LNCaP clone FGC (cell line): ENCODE measurements at places on chromosomes 4 and X.

DNA sequence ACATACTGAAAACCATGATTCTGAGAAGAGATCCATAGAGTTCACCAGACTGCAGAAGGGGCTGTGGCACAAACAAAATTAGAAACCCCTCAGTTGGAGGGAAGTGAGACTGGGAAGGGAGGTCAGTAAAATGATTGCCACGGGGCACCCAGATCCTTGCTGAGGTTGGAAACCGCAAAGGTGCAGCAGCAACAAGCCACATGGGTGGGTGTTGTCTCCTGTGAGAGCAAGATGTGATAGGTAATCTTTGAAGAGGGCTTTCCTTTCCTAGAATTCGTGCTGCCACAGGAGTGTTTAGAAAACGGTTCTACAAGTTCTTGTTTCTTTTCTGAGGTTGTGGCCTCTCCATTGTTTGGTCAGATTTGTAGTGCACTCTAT, 85.5 kb downstream of the NFKB1 start:
- DNase-seq = no peak

- DNase-seq = no peak
Observed at GRCh38 chr4:95409127-95409526, 139.6 kb downstream of the UNC5C start.

DNA sequence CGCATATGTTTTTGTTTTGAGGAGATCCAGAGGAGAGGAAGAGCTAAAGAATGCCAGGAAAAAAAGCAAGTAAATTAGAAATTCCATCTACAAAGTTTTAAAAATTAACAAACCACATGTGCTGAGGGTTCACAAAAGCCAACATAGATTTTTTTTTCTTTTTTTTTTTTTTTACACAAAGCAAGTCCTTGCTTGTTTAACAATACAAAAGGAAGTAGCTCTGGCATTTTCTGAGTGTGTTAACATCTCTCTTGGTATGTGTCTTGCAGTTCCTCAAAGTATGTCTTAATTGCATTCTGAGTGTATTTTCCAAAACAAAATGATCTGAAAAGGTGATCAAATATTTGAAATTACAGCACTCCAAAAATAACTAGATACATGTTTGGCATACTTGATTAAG, 1682.7 kb upstream of the AGA start:
- DNase-seq = no peak

DNA sequence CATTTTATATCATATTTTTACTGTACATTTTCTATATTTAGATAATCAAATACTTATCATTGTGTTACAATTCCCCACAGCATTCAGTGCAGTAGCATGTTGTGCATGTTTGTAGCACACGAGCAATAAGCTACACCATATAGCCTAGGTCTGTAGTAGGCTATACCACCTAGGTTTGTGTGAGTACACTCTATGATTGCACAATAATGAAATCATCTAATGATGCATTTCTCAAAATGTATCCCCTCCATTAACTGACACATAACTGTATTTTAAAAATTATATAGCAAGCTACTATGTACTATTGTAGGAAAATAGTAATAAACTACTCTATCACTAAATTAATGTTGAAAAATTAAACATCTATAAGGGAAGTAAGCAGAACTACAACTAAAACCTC, 518.4 kb upstream of the PABPC4L start:
- DNase-seq = no peak

GRCh38 chr4:154010371-154010770, 221.5 kb upstream of the SFRP2 start:
- no peak for DNase-seq

DNA sequence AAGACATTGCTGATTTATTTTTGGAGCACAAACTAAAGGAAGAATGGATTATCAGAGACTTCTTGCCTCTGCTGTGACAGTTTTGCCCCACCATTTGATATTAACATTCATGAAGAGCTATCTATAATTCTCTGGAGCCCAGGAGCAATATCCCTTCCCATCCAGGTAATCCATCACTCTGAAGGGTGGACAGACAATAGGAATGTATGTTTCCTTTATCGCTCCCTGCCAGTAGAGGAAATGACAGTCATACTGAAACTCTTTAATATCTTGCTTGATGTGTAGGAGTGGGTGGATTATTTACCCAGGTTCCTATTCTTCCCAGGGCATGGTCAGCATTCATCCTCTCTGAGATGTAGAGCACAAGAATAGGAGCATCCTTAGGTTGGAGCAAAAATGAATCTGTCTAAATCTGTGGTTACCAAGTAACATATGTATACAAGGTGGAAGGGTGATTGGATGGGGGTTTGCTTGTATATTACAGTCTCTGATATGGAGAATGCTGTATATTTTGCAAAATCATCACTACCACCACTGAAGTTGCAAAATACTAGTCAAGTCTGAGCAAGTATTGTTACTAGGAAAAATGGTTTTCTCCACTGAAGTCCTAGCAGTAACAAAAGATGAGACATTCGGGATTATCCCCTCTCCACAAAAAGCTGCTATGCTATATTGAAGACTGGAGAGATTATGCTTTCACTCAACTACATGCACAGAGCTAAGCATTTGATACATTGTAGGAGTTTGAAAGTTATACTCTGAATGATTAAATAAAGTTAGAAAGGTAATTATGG, 151.6 kb downstream of the CBLL2 start:
- no peak for DNase-seq

DNA sequence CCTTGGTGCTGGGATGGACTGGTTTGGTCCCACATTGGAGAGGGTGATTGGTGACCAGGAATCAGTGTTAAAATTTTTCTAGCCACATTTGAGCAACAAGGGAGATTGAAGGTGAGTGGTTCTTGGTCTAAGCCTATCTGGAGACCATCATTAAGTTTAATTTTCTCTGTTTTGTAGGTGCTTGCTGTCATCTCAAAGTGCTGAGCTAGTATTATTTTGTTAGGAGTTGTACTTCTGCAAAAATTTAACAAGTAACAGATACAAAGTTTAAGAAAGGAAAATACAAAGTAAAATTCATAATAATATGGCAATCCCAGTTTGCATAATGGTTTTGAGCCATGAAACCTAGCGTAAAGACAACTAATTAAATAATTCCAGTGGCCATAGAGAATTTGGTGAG, 66.5 kb downstream of the RAP1GDS1 start:
- no peak for DNase-seq

DNA sequence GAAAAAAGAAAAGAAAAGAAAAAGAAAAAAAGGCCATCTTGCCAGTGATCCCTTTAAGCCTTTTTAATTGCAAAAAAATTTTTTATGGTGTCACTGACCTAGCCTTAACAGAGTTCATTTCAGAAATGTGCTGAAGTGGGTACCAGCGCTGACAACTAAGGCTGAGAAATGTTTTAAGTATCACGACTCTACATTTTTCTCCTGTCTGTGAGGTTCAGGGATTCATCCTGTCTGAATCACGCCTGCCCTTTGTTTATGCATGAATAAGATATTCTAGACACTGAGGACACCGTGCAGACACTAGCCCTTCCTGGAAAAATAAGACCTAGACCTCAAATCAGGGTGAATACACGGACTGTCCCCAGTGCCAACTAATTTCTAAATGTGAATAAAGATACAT, 154.4 kb upstream of the NOCT start:
- no peak for DNase-seq

DNA sequence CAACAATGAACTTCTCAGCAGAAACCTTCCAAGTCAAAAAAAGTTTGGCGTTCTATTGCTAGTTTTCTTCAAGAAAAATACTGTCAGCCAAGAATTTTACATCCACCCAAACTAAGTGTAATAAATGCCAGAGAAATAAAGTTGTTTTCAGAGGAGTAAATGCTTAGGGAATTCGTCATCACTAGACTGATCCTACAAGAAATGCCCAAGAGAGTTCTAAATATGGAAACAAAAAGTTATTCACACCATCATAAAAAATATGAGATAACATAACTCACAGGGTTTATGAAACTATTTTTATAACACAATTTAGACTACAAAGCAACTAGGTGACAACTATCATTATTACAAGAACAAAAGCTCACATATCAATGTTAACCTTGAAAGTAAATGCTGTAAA, 259.5 kb upstream of the GABRA2 start:
- DNase-seq = no peak

GRCh38 chr4:85544751-85545150, 69.8 kb downstream of the ARHGAP24 start:
- DNase-seq = no peak
